ENCODE measurements at places on chromosomes 2 and 18.

DNA sequence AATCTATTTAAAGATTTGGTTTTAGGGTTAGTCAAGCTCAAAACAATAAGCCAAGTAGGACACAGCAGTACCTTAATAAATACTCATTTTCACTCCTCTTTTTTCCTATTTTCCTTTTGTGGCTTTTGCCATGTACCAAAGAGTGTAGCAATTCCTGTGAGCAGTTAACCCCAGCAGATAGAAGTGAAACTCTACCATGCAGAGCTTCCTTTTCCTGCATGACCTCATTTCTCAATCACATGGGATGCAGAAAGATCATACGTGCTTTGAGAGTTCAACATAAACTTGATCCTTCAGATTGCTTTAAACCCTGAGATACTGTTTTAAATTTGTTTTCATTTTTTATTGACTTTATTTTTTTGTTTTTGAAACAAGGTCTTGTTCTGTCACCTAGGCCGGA is 99.1 kb upstream of the ARHGAP15 start:
- DNase-seq = no peak

GRCh38 chr18:77772177-77772576 is 522.5 kb downstream of the GALR1 start:
- no peak for DNase-seq

DNA sequence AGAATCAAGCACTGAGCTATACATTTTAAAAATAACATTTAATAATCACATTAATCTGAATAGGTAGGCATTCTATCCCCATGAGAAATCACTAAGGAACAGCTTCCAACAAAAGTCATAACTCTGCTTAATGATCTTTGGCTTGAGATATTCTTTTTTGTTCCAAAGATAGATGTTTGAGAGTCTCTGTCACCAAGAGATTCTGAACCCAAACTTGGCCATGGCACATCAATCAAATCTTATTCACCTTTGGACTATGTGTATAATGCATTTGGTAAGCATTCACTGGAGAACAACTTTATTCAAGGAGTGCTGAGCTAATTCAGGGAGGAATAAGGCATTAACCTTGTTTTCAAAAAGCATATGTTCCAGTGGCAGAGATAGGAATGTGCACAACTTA is 743.3 kb downstream of the SLC4A3 start:
- DNase-seq = no peak

DNA sequence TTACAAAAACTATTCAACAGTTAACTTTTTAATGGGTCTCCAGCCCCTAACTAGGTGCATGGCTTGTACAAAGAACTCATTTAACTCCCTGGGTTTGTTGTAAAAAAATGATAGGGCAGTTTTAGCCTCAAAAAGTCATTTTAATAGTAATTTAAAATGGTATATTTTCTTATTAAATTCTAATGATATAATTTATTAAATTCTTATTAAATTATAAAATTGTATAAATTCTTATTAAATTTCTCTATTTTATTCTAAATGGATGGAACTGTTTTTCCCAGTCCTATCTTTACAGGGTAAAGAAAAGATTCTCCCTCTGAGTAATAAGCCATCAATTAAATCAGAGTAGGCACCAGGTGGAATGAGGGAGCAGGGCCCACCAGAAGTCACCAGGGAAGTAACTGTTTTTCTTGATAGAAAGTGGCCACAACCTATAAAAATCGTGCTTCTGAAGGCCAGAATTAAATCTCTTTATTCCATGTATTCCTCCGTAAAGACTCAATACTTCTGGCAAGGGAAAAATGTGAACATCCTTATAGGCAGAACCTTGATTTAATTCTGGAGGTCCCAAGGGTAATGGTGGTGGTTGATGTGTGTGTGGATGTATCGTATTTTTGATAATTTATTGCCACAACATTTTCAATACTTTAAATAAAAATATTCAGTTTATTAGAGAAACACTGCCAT is 814 bp downstream of the FKBP7 start:
- DNase-seq = no peak

- DNase-seq = no peak
Measured at GRCh38 chr18:58041633-58042032, 2.4 kb upstream of the NEDD4L start.

GRCh38 chr2:58607448-58607847 is 366.3 kb upstream of the FANCL start:
- no peak for DNase-seq

- DNase-seq = no peak
Measured at GRCh38 chr2:48448274-48449061, 81.5 kb upstream of the STON1 start.

GRCh38 chr2:128867936-128868636 is 549.4 kb upstream of the HS6ST1 start:
- DNase-seq = no peak

GRCh38 chr2:160252278-160252887 is 52.3 kb upstream of the ITGB6 start:
- no peak for DNase-seq

GRCh38 chr2:26840937-26841610 is 6.9 kb upstream of the DPYSL5 start:
- DNase-seq = peak; percentile 52

GRCh38 chr18:57901825-57902589 is 98.9 kb upstream of the ATP8B1 start:
- no peak for DNase-seq

DNA sequence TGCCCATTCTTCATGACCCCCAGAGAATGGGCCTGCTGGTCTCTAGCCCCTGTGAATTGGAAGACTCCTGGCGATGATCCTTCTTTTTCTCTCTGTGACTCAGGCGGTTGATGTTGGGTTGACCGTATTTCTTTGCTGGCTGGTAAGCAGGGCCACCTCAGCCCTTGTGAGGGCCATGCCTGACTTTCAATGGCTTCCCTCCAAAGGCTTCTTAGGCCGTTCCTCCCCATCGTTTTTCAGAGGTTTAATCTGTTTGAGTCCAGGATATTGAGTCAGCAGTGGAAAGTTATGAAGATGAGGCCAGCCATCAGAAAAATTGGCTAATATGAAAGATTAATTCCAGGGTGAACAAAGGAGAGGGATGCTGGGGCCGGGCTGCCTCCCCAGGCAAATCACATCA is 13.6 kb downstream of the HPCAL1 start:
- DNase-seq = no peak

DNA sequence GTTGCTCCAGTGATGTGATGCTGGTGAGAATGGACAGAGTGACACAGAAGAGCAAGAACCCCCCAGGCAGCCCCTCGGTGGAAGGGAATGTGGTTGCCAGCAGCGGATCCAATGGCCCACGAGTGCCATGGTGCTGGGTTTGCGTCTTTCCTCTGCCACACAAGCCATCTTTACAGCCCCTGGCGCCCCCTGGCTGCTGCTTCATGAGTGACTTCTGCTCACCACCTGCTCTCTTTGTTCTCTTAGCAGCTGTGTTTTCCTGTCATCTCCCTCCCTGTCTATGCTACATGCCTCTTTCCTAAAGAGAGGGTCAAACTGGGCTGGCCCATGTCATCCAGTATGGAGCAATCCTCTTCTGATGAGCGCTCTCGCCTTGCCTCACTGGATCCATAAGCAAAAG is 300.0 kb upstream of the SMIM21 start:
- peak; percentile 74 for DNase-seq

GRCh38 chr2:127080938-127081755 is 25.8 kb downstream of the BIN1 start:
- peak; percentile 84 for DNase-seq

DNA sequence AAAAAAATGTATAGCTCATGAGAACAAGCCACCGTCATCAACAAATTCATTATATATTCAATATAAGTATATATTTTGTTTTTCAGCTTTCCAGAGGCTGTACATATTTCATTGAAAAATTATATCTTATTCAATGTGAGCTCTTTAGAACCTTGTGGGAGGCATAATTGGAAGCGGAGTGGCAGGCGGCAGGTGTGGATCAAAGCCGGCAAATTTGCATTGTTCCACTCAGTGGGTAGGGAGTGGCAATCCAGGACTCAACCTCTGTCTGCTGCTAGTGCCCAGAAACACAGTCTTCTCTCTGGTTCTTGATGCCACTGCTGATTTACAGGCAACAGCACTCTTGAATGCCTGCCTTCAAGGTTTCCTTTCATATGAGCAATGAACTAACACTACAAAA is 46.9 kb downstream of the GCA start:
- DNase-seq = no peak

- DNase-seq = no peak
Measured at GRCh38 chr2:161177969-161178368, 17.7 kb downstream of the TANK start.

GRCh38 chr2:133937669-133938068 is 316.2 kb upstream of the MGAT5 start:
- DNase-seq = no peak

DNA sequence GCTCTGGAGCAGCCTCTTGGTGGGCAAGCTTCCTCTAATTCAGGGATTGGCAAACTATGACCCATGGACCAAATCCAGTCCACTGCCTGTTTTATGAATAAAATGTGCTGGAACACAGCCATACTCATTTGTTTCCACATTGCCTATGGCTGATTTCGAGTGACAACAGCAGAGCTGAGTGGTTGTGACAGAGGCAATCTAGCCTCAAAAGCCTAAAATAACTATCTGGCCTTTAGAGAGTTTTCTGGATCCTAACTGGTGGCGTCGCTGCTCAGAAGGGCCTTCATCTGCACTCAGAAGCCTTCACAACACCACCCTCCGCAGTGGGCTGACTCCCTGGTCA is 147.1 kb downstream of the CCBE1 start:
- DNase-seq = no peak

DNA sequence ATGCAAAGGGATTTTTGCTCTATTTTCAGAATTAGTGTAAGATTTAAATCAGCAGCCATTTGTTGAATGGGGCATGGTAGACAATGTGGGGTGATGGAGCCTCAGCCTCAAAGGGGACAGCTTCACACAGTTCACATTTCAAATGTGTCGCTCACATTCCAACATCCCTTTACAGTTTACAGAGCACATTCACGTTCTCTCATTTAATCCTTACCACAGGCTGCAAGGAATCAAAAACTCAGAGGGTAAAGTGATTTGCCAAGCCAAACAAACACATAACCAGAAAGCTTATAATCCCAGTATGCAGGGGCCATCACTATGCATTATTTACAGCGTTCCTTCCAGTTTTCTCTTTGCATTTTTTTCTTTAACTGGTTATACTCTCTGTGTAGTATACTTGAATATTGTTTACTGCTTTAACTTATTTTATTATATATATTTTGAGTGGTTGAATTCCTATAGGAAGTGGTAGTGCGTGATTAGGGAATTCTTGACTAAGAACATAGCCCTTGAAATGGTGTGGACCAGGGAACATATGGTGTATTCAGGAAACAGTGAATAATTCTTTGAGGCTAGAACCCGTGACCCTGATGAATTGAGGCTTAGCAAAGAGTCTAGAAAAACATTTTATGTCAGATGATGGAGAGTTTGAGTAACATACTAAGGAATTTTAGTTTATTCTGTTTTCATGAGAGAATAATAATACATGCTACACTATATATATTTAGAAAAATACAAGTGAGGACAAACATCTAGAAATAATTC is 18.1 kb upstream of the TAF1B start:
- no peak for DNase-seq

- no peak for DNase-seq
Measured at GRCh38 chr18:2572171-2572569, 813 bp downstream of the NDC80 start.

DNA sequence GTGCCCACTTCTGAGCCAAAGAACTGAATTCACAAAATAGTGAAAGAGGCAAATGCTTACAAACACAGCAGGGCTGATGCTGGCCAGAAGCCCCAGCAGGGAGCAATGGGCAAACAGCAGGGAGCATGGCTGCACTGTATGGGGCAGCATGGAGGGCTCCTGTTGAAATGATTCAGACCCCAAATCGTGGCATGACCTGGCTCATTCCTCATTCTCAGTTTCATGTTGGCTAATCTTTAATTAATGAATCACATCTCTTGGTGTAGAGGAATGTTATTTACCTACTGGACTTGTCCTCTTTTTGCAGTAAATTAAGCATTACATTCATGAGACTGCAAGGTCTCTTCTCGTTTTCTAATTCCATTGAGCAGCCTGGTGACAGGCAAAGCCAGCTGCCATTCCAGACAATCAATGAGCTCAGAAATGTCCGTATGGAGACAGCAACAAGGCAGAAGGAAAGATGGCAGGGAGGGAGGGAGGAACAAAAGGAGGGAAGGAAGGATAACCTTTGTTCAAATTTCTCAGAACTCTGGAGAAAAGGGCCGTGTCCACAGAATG is 84.9 kb upstream of the ST8SIA3 start:
- DNase-seq = no peak

- DNase-seq = no peak
Measured at GRCh38 chr18:70216788-70217187, 11.3 kb upstream of the RTTN start.

Data from WERI-Rb-1 (cell line).